CD4-positive, alpha-beta T cell (primary cell): ENCODE measurements at places on chromosomes 4 and X.

DNA sequence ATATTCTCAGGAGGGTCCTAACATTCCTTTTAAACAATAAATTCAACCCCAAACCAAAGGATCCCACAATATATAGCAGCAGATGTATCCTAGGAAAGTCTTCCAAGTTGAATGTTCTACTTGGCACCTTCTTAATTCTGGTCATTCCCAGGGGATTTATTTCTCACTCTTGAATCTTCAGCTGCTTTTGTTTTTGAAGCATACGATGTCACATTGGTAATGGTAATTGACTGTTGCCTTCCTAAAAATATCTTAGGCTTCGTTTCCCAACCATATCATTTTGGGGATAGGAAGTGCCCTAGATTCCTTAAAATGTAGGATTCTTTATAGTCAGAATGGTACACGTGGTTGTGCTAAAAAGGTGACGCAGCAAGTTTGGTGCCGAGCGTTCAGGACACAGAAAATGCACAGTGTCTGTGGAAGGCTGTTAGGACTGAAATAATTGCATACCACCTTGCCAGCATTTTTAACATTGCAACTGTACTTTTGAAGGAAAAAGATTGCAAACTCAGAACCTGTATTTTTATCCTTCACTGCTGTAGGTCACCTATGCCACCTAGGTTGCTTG lies 8.1 kb downstream of the SNX25 start:
- DNase-seq, result no peak

DNA sequence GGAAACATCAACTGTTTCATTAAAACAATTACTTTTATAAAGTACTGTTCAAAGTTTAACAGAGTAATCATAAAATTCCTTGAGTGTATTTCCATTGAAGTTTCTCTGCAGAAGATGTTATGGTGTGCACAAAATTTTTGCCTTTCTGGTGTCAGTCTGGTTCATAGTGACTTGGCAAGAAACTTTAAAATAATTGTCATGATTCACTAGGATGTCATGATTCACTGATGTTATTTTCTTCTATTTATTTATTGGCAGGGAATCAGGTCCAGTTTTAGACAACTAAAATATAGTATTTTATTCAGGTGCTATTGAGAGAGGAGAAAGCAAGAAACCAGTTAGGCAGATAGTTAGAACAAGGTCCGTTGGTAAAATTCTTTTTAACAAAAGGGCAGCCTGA lies 3.8 kb downstream of the UGT2A1 start:
- no peak for DNase-seq

GRCh38 chrX:78693012-78693411 lies 33.9 kb upstream of the RTL3 start:
- DNase-seq, result no peak

DNA sequence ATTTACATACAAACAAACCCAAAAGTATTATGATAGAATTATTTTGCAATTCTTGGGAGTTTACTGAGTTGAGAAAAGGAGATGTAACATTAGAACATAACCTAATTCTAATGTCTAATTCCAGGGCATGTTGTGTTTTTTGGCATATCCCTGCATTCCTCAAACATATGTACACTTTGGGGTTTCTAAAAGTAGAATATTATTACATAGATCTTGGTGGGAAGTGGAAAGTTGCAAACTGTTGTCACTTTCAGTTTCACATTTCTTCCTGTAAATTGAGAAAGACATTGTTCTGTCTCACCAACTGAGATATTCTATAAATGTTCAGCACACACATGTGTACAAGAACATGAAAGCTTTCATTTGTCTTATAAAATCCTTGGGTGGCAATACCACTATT lies 24.4 kb upstream of the GBA3 start:
- DNase-seq, result no peak

- DNase-seq, result no peak
Measured at GRCh38 chr4:163681208-163681821, 186.8 kb downstream of the TMA16 start.

DNA sequence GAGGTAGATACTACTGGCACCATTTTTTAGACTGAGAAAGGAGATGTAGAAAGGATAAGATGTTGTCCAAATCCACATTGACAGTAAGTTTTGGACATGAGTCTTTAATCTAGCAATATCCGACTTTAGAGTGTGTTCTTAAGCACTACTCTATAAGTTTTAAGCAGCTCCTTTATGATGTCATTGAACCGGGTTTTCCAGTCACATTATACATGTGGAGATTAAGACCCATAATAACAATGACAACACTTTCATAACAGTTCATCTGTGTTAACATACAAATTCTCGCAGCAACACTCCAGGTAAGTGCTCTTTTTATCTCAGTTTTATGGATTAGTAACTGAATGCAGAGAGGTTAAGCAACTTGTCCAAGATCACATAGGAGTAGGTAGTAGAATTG lies 30.3 kb upstream of the CXCL8 start:
- DNase-seq, result no peak

GRCh38 chr4:77229433-77229832 lies 72.4 kb downstream of the CCNG2 start:
- DNase-seq, result no peak

GRCh38 chr4:178553201-178553600 lies 1111.0 kb upstream of the AGA start:
- DNase-seq, result no peak

- no peak for DNase-seq
Measured at GRCh38 chrX:46831765-46832327, 5.0 kb upstream of the RP2 start.

DNA sequence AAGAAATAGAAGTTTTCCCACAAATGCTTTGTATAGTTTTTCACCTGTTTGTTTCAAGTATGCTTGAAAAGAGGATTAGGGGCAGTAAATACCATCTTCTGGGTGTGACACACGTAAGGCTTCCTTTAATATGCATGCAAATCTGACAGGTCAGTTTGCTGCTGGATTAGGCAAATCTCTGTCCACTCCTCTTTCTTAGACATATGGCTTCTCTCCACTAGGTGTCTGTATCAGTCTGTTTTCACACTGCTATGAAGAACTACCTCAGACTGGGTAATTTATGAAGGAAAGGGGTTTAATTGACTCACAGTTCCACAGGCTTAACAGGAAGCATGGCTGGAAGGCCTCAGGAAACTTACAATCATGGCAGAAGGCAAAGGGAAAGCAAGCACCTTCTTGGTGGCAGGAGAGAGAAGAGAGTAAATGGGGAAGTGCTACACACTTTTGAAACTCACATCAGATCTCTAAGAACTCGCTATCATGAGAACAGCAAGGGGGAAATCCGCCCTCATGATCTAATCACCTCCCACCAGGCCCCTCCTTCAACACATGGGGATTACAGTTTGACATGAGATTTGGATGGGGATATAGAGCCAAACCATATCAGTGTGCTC lies 66.9 kb downstream of the TAB3 start:
- DNase-seq, result no peak

GRCh38 chr4:20591571-20591970 lies 108.7 kb upstream of the PACRGL start:
- no peak for DNase-seq

- no peak for DNase-seq
Measured at GRCh38 chr4:38785901-38786402, 3.2 kb upstream of the TLR10 start.

GRCh38 chr4:68123525-68123924 lies 6.1 kb downstream of the TMPRSS11F start:
- DNase-seq, result no peak

DNA sequence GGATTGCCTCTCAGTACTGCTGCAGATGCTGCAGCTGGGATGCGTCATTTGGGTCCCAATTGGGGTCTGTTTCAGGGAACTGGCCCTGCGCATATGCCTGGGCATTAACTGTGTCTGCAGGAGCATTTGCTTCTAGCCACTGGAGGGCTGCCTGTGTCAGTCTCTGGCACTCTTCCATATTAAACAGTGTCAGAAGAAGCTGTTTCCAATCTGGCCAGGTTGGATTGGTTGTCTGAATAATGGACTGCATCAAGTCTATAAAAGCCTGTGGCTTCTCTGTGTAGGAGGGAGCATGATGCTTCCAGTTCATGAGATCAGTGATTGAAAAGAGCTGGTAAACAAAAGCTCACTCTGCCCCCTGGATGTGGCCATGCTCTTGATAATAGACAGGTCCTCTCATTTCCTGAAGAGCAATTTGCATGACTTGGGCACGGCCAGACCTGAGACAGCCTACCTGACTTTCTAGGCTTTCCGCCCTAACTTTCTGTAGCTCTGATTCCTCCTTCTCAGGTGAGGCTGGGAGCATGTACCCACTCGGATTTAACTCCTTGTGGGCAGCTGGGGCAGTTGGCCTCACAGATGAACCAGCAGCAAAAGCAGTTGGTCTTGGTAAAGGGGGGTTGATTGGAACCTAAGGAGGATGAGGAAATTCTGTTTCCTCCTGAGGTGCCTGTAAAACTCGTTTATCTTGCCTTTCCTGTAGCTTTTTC lies 29.2 kb downstream of the SULT1E1 start:
- DNase-seq, result no peak

GRCh38 chr4:186586205-186586604 lies 30.8 kb upstream of the MTNR1A start:
- DNase-seq, result no peak

GRCh38 chr4:128379860-128380259 lies 92.2 kb upstream of the PGRMC2 start:
- DNase-seq, result no peak

DNA sequence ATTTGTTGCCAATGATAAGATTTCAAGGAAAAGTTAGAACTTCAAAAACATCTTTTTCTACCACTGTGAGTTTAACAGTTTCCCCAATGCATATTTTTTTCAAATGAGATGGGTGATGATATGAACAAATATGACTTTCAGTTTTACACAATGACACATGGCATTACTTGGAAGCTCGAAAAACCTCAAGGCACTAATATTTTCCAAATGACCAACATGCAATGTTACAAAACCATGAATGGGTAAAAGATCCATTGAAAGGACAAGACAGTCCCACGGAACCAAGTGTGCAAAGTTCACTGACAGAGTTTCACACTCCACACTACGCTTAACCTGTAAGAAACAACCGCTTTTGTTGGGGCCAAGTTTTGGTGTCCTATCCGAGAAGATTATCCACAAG lies 84.5 kb downstream of the CD99L2 start:
- no peak for DNase-seq

DNA sequence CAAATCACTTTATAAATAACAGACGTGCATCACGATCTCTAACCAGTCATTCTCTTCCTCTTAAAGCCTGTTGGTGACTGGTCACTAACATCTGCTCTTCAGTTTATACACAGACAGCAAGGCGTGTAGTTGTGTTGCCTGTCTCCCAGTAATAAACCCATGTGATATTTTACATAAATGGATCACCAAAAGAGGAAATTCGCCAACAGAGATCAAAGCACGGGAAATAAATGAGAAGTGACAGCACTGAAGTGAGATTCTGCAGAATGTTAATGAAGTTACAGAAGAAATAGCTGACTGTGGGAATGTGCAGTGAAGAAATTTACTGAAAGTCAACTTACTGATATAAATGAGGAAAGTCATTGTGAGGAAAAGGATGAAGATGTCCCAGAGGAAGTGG lies 47.0 kb downstream of the AFF1 start:
- no peak for DNase-seq

- no peak for DNase-seq
Measured at GRCh38 chr4:44558031-44558605, 93.3 kb downstream of the YIPF7 start.

GRCh38 chrX:43664258-43664657 lies 8.2 kb downstream of the MAOA start:
- DNase-seq, result no peak

- no peak for DNase-seq
Measured at GRCh38 chr4:185885075-185885474, 73.1 kb upstream of the SORBS2 start.

GRCh38 chrX:42725196-42725595 lies 52.8 kb downstream of the PPP1R2C start:
- no peak for DNase-seq
